NCI-H1417 treated with DMSO at 0.1 percent for 48 hours (cell line): ENCODE measurements at places on chromosomes 7 and 10.

DNA sequence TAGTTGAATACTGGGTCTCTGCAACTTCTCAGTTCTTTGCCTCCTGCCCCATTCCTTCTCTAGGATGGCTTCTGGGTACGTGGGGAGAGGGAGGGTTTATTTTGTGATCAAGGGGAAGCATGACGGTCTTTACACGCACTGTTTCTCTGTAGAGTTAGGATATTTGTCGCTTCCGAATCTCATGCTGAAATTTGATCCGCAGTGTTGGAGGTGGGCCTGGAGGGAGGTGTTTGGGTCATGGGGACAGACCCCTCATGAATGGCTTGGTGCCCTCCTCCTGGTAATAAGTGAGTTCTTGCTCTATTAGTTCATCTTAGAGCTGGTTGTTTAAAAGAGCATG is 311.2 kb downstream of the GALNT17 start:
- DNase-seq = no peak

DNA sequence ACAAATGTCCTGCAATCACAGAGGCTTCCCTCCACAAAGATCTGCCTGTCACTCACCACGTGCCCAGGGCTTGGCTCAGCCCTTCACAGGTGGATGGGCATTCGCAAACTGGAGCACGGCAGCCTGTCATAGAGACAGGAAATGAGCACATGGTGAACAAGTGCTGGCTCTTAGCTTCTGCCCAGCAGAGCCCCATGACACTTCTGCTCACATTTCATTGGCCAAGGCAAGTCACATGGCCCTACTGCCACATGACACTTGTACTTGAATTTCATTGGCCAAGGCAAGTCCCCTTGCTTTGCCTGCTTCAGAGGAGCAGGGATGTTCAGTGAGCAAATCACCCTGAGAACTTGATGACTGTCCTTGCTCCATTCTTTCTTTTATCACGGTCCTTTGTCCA is 110.8 kb upstream of the PPP2R2D start:
- DNase-seq = no peak

DNA sequence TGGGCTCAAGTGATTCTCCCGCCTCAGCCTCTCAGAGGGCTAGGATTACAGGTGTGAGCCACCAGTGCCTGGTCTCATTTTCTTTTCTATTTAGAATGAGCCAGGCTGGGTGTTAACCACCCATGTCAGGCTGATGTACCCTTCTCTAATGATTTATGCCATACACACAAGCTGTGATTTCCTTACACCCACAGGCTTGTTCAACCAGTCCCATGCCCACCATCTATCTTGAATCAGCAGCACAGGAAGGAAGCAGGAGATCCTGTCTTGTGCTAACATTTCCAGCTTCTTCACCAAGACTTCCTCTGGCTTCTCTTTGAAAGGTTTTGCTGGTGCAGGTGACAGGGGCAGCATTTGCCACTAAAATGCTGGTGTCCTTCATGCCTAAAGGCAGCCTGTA is 176.4 kb downstream of the GATA3 start:
- DNase-seq = no peak

- DNase-seq = no peak
Observed at GRCh38 chr10:131161087-131161486, 150.4 kb downstream of the TCERG1L start.

GRCh38 chr7:24307326-24307725 is 23.3 kb downstream of the NPY start:
- DNase-seq = no peak

DNA sequence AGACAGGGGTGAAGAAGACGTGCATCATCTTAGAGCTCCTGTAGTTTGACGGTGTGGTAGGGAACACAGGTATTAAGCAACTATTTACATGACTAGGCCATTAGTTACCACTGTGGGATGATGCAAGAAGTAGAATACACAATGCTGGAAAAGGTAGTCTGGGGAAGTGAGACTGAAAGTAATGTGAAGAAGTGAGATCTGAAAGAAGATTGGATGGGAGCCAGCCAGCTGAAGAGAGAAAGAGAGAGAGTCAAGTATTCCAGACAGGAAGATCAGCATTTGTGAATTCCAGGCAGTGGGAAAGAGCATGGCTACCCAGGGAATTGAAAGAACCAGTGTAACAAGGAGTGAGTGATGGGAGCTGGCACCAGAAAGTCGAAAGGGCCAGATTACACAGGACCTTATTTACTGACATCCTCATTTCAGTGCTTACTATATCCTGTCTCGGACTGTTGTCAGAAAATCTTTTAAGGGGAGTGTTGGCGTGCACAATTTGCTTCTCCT is 4.0 kb upstream of the CFAP58 start:
- DNase-seq = no peak

DNA sequence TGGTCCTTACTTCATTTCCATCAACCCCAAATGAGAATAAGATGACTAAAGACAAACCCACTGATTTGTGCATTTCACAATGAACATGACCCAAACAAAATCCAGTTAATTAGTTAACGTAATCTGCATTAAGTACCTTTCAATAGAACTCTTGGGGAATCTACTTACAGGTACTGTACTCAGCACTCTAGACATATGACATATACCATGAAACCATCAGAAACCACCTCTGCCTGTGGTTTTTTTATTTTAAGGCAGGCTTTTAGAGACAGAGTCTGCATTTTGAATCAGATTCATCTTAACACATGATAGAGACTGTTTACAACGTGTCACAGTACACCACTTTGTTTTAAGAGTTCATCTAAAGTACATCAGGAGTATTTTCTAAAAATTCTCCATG is 168.4 kb downstream of the BTAF1 start:
- DNase-seq = no peak

- DNase-seq = no peak
Observed at GRCh38 chr7:151346470-151346769, 4.8 kb downstream of the NUB1 start.

DNA sequence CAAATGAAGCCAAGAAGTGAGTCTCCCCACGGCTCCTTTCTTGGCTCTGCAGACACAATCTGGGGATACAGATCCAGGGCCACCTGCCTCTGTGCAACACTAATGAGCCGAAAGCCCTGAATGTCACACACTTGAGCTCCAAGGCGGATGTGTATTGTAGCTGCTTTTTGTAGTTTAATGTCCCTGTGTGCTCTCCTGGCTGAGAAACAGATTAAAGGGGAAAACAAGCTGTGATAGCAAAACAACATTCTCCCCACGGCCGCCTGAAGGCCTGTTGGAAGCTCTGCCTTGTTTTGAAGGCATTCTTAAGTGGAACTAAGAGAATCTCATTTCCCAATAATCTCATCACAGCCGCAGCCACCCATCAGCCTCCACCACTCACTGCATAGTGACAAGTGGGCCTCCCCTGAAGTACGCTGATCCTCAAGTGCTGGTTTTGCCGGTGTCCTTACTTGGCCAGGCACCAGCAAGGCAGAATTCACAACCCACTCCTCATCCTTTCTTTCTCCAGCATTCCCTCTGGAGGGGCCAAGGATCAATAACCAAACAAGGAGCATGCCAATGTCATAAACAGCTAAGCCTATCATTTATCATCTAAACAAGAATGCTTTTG is 44.4 kb upstream of the AMPH start:
- DNase-seq = no peak
